ENCODE measurements at places on chromosomes 11 and 22. TPM values are rescaled to one million over a fixed set of nuclear protein-coding genes. Genes with fewer than 3 reads are reported as not detected.

SCT gene
- not detected for total RNA-seq

DNA sequence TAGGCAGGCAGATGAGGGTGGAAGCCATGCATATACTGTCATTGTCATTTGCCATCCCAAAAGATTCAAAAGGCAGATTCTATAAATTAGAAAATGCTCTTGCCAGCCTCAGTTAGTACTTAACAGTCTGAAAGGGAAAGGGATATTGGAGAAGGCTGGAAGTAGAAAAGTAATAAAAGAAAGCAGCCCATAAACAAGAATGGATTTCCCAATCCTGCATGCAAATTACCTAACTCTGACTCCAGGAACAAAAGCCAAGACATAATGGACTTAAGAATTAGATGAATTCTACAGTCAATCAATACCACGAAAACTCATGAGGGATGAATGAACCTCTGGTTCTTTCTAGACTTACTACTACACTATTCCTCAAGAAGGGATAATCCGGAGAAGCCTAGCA is 5.9 kb downstream of the PAK1 start:
- no peaks in the 10 kb centered on the region for H3K27me3 ChIP-seq
- no peak overlapping the region for H3K4me3 ChIP-seq
- no peaks in the 10 kb centered on the region for H3K36me3 ChIP-seq

GRCh38 chr11:68016161-68016903 is 6.2 kb downstream of the ALDH3B1 start:
- H3K4me1 ChIP-seq = peaks cover 45% of the 10 kb centered on the region
- no peaks in the 10 kb centered on the region for H3K27me3 ChIP-seq
- no peak overlapping the region for H3K4me3 ChIP-seq
- H3K36me3 ChIP-seq = no peaks in the 10 kb centered on the region

GRCh38 chr22:42613872-42614301 is 796 bp downstream of the POLDIP3 start:
- peaks cover 65% of the 10 kb centered on the region for H3K4me1 ChIP-seq
- H3K27me3 ChIP-seq = no peaks in the 10 kb centered on the region
- peak overlapping the region; percentile 100 for H3K27ac ChIP-seq
- H3K36me3 ChIP-seq = peaks cover 6% of the 10 kb centered on the region

DNA sequence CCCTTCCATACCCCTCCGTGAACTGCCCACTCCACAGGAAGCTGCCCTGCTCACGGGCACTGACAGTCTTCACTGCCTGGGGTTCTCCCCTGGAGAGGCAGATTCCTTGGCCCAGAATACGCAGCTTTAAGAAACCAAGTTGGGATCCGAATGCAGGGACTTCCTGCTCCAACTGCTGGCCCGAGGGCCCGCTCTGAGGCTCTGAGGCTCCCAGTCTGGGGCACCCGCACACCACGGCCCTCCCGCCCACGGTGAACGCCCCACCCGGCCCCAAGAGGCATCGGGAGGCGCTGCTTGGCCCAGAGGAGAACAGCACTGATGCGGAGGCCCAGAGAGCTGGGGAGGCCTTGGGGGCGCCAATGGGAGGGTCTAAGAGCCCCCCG is 42.3 kb downstream of the IGF2 start:
- H3K4me1 ChIP-seq = peaks cover 29% of the 10 kb centered on the region
- no peaks in the 10 kb centered on the region for H3K27me3 ChIP-seq
- no peaks in the 10 kb centered on the region for H3K36me3 ChIP-seq
- H3K4me3 ChIP-seq = no peak overlapping the region
- peak overlapping the region; percentile 72 for H3K27ac ChIP-seq

Data from upper lobe of right lung (tissue), 1 donor.